ENCODE measurements at places on chromosomes 2 and 18. TPM values are rescaled to one million over a fixed set of nuclear protein-coding genes. Genes with fewer than 3 reads are reported as not detected.
A peak's percentile ranks its signal among the peaks of the same experiment; 100 is the strongest.

DNA sequence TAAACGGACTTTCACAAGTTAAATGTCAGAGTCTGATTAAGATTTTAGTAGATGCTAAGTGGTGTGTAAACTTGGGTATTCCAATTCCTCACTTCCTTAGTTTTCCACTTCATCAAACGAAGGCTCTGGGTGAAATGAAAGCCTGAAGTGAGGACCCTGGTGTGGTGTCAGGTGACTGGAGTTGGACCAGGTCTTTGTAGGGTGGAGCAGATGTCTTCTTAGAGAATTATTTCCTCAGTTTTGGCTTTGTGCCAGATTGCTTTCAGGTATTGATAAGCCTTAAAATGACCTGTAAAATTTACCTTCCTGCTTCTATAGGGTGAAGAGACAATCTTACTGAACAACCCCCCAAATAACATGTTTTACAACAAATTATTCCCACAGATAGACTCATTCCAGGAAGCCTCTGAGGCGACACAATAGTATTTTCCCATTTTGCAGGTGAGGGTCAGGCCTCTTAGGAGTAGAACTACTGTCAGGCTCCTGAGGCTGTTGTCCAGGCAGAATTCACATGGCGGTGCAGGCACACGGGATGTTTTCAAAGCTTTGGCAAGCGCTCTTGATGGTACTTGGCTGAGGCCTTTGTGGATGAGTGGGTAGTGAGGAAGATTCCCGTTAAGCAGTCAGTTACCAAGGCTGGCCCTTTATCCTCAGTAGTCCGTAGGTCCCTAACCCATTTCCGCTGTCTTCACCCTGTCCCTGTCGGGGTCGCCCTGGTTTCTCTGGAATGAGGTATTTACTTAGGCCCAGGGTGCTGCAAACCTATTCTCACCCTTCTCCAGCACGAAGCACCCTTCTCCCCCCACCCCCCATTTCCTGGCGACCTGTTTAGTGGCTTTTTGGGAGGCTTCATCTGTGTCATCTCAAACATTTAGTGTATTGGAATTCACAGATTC, 6.6 kb downstream of the RPS7 start:
- DNase-seq = no peak

RESP18 gene
- polyA plus RNA-seq = not detected

NEURL3 gene
- polyA plus RNA-seq = 4.1 TPM

ANKRD44 gene
- polyA plus RNA-seq = 15.5 TPM

DNA sequence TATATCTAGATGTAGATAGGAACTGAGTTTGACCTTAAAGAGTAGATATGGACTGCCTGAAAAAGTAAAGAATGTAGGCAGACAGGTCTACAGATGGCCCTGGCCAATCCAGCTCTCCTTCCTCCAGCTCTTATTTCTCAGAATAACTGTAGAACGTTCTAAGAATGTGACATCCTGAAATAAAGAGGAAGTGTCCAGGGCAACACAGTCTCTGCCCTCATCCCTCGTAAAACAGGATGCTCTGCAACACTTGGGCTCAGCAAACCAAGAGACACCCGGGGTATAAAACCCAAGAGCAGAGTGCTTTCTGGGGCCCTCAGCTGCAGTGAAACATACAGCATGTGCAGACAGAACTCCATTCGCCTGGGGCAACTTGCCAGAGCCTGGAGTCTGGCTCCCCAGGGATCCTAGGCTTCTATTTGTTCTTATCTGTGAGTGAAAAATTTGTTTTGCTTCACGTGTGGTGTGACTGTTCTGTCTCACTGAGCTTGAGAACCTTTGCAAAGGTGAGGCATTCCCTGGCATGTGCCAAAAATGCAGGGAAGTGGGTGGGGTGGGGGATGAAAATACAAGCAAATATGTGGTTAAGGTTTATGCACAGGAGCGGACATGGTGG, 401.0 kb downstream of the SETBP1 start:
- no peak for DNase-seq

DCDC2C gene
- polyA plus RNA-seq = 0.65 TPM

GRCh38 chr2:9498210-9498609, 23.9 kb downstream of the IAH1 start:
- no peak for DNase-seq

DNA sequence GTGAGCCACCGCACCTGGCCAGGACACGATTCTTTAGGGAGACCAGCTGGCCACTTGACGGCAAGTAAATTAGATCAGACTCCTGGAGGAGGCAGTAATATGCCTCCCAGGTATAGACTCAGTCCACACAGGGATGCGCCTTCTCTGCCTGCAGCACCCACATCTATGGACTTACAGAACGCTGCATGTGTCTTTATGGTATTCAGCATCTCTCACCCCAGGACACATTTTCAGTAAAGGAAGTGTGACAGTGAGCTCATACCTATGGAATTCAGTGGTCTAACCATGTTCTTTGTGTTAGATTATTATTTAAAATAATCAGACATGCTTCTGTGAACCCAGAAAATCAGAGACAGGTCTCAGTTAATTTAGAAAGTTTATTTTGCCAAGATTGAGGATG, 5.9 kb upstream of the NARS1 start:
- no peak for DNase-seq

- DNase-seq = no peak
Observed at GRCh38 chr2:26805241-26805676, 19.4 kb downstream of the CENPA start.

- DNase-seq = peak; percentile 43
Observed at GRCh38 chr2:15560140-15560987, 770 bp downstream of the NBAS start.

DNA sequence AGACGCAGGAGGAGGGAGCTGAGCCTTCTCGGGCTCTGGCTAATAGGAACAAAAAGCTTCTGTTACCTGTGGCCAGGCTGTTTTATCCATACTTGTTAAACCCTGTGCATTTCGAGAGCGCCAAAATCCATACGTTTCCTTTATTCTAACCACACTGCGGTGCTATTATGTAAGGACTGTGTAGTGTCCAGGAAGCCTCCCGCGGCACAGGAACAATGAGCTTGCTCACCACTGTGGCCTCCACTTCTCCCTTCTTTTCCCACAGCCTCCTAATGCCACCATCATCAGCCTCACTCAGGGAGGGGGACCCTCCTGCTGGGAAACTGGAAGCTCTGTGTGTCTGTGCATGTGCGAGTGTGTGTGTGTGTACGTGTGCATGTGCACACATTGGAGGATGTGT, 268.5 kb downstream of the HAUS1 start:
- no peak for DNase-seq

GRCh38 chr2:238835726-238836301, 12.1 kb upstream of the TWIST2 start:
- DNase-seq = no peak

DNA sequence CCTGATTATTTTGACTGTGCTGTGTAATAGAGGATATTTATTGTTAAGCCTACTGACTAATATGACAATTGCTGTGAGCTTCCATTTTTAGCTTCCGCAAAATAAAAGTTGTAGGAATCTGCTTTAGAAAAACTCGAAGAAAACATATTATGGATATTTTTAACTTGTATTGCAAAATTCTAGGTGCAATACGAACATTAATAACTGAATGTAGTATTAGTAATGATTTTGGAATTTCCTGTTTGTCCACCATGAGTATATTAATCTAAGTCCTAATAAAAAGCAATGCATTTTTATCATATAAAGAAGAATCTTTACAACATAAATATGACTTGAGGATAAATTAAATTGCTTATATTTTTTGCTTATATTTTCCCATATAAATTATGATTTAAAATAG, 2.4 kb upstream of the DSC3 start:
- DNase-seq = no peak

- no peak for DNase-seq
Observed at GRCh38 chr2:171999161-171999560, 592 bp upstream of the METAP1D start.

RELCH gene
- 41.1 TPM for polyA plus RNA-seq

GRCh38 chr2:108911401-108911800, 77.6 kb downstream of the EDAR start:
- no peak for DNase-seq

GRCh38 chr2:220509096-220509757, 881.8 kb downstream of the SLC4A3 start:
- DNase-seq = no peak

NTSR2 gene
- polyA plus RNA-seq = not detected

- DNase-seq = no peak
Observed at GRCh38 chr2:18925296-18925695, 335.9 kb upstream of the NT5C1B start.

- no peak for DNase-seq
Observed at GRCh38 chr2:109049022-109049421, 60.0 kb upstream of the EDAR start.

DNA sequence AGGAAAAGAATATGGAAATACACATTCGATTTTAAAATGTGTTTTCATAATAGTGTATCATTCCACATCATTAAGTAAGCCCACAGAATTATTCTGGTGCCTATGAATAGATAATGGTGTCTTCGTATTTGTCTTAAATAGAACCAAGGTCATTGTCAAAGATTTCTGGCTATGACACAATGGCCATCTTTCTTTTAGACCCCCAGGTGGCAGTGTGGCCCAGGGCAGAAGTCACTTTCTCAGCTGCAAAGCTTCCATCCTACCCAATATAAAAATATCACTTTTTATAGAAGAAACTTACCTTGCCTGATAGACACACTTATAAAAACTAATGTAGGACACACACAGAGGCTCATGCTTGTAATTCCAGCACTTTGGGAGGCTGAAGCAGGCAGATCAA, 57.5 kb downstream of the ZRANB3 start:
- no peak for DNase-seq

HAUS1 gene
- 54.2 TPM for polyA plus RNA-seq

GRCh38 chr2:71006955-71007799, 12.5 kb upstream of the TEX261 start:
- DNase-seq = no peak

SNTG2 gene
- polyA plus RNA-seq = 3.2 TPM

Measured in left kidney (tissue), 8 donors.